ENCODE measurements at places on chromosomes 7 and 10.

DNA sequence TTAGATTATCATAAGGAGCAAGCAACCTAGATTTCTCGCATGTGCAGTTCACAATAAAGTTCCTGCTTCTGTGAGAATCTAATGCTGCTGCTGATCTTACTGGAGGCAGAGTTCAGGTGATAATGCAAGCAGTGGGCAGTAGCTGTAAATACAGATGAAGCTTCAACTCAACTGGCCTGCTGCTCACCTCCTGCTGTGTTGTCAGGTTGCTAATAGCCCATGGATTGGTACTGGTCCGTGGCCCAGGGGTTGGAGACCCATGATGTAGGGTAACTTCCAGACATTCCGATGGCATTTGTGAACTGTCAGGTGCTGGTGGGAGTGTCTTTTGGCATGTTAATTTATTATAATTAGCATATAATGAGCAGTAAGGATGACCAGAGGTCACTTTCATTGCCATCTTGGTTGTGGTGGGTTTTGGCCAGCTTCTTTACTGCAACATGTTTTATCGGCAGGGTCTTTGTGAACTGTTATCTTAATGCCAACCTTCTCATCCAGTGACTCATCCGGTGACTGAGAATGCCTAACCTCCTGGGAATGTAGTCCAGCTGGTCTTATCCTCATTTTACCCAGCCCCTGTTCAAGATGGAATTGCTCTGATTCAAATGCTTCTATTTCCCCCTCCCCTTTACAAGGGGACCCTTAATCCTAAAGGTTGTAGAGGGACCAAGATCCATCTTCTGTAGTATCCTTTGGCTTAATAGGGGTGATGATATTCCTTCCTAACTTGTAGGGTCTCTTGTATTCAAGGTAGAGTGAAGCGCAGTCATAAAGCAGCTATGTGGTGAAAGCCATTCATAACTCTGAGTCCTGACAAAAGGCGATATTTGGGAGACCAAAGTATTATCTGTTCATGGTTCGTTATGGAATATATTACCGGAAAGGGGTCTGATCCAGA, 165.8 kb downstream of the CCSER2 start:
- H3K27ac ChIP-seq: no peak overlapping the region
- peaks cover 18% of the 10 kb centered on the region for H3K4me1 ChIP-seq
- H3K36me3 ChIP-seq: peaks cover 34% of the 10 kb centered on the region
- H3K4me3 ChIP-seq: no peak overlapping the region
- H3K27me3 ChIP-seq: no peaks in the 10 kb centered on the region
- no peak for DNase-seq

GRCh38 chr7:69545175-69545574, 53.1 kb upstream of the AUTS2 start:
- DNase-seq: no peak
- no peaks in the 10 kb centered on the region for H3K4me1 ChIP-seq
- no peak overlapping the region for H3K27ac ChIP-seq
- H3K36me3 ChIP-seq: no peaks in the 10 kb centered on the region
- H3K27me3 ChIP-seq: no peaks in the 10 kb centered on the region

GRCh38 chr7:91750091-91750490, 130.4 kb downstream of the MTERF1 start:
- H3K27ac ChIP-seq: no peak overlapping the region
- no peak for DNase-seq
- no peaks in the 10 kb centered on the region for H3K4me1 ChIP-seq
- no peaks in the 10 kb centered on the region for H3K27me3 ChIP-seq

- peaks cover 36% of the 10 kb centered on the region for H3K4me1 ChIP-seq
- H3K27me3 ChIP-seq: peaks cover 25% of the 10 kb centered on the region
- peaks cover 40% of the 10 kb centered on the region for H3K36me3 ChIP-seq
- H3K4me3 ChIP-seq: peak overlapping the region; percentile 62
These were observed 99.5 kb upstream of the TNRC18 start for GRCh38 chr7:5523052-5523711.

DNA sequence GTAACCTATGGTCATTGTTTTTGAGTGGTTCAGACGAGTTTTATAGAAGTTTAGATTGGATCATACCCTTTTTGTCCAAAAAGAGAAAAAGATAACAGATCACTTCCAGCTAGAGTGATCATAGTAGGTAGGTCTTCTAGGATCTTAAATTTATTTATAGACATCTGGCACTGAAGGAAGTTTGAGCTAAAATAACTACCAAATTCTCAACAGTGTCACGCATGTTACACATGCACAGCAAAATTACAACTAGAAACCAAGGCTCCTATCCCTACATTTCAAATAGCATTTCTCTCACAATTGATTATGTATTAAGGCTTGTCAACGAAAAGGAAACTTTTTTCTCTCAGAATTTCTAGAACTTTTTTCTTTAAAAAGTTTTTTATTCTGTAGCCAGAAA, 2.3 kb downstream of the CALU start:
- peaks cover 7% of the 10 kb centered on the region for H3K36me3 ChIP-seq
- H3K27me3 ChIP-seq: no peaks in the 10 kb centered on the region
- H3K4me3 ChIP-seq: no peak overlapping the region
- DNase-seq: no peak

- peak overlapping the region; percentile 76 for H3K4me3 ChIP-seq
- H3K27me3 ChIP-seq: peaks cover 25% of the 10 kb centered on the region
- peak; percentile 31 for DNase-seq
- H3K4me1 ChIP-seq: peaks cover 9% of the 10 kb centered on the region
- peak overlapping the region; percentile 62 for H3K27ac ChIP-seq
- H3K36me3 ChIP-seq: no peaks in the 10 kb centered on the region
These were observed 21.8 kb downstream of the FGFBP3 start for GRCh38 chr10:91887272-91888076.

- no peak overlapping the region for H3K27ac ChIP-seq
- no peaks in the 10 kb centered on the region for H3K4me1 ChIP-seq
- H3K27me3 ChIP-seq: peaks cover 52% of the 10 kb centered on the region
- no peaks in the 10 kb centered on the region for H3K36me3 ChIP-seq
- no peak for DNase-seq
- no peak overlapping the region for H3K4me3 ChIP-seq
These were observed 12.0 kb downstream of the SGCE start for GRCh38 chr7:94643771-94644545.

DNA sequence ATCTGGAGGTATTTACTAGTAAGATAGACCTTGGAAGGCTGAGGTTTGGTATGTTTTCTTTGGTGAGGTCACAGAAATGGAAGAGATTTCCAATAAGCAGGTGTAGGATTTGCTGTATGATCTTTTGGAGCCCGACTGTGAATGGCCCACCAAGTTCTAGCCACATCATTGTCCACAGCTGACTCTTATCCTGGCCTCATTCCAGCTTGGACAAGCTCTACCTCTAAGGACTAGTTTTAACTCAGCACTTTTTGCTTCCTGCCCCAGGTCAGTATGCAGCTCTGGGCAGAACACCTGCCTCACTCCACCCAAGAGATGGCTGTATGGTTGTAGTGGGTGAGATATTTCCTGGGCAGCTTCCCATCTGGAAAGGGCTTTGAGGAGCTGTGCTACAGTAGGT, 6.1 kb upstream of the CPA4 start:
- H3K27ac ChIP-seq: no peak overlapping the region
- no peaks in the 10 kb centered on the region for H3K4me1 ChIP-seq
- H3K36me3 ChIP-seq: no peaks in the 10 kb centered on the region
- no peak for DNase-seq
- H3K27me3 ChIP-seq: no peaks in the 10 kb centered on the region
- no peak overlapping the region for H3K4me3 ChIP-seq

GRCh38 chr7:73721377-73721817, 1.9 kb upstream of the STX1A start:
- H3K27me3 ChIP-seq: peaks cover 13% of the 10 kb centered on the region
- no peaks in the 10 kb centered on the region for H3K36me3 ChIP-seq
- peaks cover 17% of the 10 kb centered on the region for H3K4me1 ChIP-seq
- no peak overlapping the region for H3K27ac ChIP-seq
- DNase-seq: no peak

DNA sequence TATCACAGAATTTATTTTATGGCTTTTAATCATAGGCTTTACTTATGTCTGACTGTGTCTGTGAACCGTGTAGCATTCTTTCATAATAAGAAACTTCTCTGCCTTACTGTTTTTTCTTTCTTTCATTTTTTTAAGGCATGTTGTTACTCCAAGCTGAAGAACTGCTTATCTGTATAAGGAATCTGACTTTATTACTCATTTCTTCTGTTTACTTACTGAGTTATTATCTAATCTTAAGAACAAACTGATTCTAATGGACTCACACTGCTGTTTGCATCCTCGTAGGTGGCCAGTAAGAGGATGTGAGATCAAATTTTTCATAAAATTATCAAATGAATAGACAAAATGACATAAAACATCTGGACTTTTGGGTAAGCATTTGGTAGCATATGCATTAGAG, 54.7 kb upstream of the DNAJC1 start:
- peaks cover 3% of the 10 kb centered on the region for H3K27me3 ChIP-seq
- no peaks in the 10 kb centered on the region for H3K4me1 ChIP-seq
- H3K4me3 ChIP-seq: no peak overlapping the region
- peaks cover 2% of the 10 kb centered on the region for H3K36me3 ChIP-seq
- H3K27ac ChIP-seq: no peak overlapping the region

GRCh38 chr7:88217675-88218428, 2.0 kb downstream of the SRI start:
- peak overlapping the region; percentile 99 for H3K4me3 ChIP-seq
- DNase-seq: no peak
- peaks cover 34% of the 10 kb centered on the region for H3K36me3 ChIP-seq
- peaks cover 36% of the 10 kb centered on the region for H3K4me1 ChIP-seq

- no peak overlapping the region for H3K4me3 ChIP-seq
- no peak for DNase-seq
- H3K27me3 ChIP-seq: no peaks in the 10 kb centered on the region
- H3K27ac ChIP-seq: no peak overlapping the region
- no peaks in the 10 kb centered on the region for H3K36me3 ChIP-seq
- peaks cover 1% of the 10 kb centered on the region for H3K4me1 ChIP-seq
These were observed 72.7 kb downstream of the HACD1 start for GRCh38 chr10:17544465-17544864.

DNA sequence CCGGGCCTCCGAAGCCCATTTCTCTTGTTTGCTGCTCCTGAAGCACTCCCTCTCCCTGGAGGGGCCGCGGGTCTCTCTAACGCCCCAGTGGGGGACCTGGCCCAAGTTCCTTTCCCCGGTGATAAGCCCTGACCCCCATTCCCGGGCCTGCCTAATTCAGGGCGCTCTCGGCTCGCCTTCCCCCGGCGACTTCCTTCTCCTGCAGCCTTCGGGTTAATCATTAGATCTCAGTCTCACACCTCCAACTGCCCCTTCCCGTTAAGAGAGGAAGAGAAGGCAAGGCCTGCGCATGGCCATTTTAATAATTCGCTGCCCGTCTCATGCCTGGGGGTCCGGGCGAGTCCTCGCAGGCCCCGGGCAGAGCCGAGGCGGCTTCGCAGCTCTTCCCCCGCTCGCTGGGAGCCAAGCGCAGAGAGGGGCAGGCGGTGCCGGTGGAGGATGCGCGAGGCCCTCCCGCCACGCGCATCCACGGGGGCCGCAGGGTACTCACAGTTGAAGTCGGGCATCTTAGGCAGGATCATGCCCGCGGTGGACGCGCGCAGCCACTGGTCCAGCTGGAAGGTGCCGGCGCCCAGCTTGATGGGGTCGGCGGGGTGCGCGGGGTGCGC, 1.2 kb downstream of the MNX1 start:
- no peaks in the 10 kb centered on the region for H3K36me3 ChIP-seq
- peaks cover 85% of the 10 kb centered on the region for H3K27me3 ChIP-seq
- peaks cover 21% of the 10 kb centered on the region for H3K4me1 ChIP-seq
- no peak overlapping the region for H3K27ac ChIP-seq

- H3K36me3 ChIP-seq: no peaks in the 10 kb centered on the region
- H3K4me3 ChIP-seq: no peak overlapping the region
- H3K4me1 ChIP-seq: no peaks in the 10 kb centered on the region
- no peak overlapping the region for H3K27ac ChIP-seq
- DNase-seq: no peak
- no peaks in the 10 kb centered on the region for H3K27me3 ChIP-seq
These were observed 32.0 kb downstream of the C10orf90 start for GRCh38 chr10:126638542-126638941.

DNA sequence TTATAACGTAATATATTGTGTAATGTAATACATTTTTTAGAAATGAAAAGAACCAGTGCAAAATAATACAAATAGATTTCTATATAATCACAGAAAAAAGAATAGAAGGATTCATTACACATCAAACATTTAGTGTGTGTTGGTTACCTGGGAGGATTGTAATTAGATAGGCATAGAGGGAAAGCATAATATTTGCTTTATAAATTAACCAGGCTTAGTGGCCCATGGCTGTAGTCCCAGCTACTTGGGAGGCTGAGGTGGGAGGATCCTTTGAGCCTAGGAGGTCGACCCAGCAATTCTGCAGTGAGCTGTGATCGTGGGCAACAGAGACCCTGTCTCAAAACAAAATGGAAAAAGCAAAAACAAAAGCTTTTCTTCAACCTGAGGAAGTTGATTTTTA, 5.0 kb upstream of the CNOT4 start:
- no peaks in the 10 kb centered on the region for H3K27me3 ChIP-seq
- H3K36me3 ChIP-seq: no peaks in the 10 kb centered on the region
- H3K27ac ChIP-seq: no peak overlapping the region
- H3K4me3 ChIP-seq: no peak overlapping the region
- DNase-seq: no peak

GRCh38 chr10:84607044-84607443, 278.7 kb downstream of the CCSER2 start:
- peaks cover 1% of the 10 kb centered on the region for H3K4me1 ChIP-seq
- no peak for DNase-seq
- H3K4me3 ChIP-seq: no peak overlapping the region
- H3K27ac ChIP-seq: no peak overlapping the region
- H3K36me3 ChIP-seq: no peaks in the 10 kb centered on the region
- peaks cover 5% of the 10 kb centered on the region for H3K27me3 ChIP-seq

GRCh38 chr10:35460852-35461460, 124.6 kb downstream of the CCNY start:
- no peaks in the 10 kb centered on the region for H3K27me3 ChIP-seq
- no peak overlapping the region for H3K4me3 ChIP-seq
- H3K36me3 ChIP-seq: peaks cover 6% of the 10 kb centered on the region
- H3K4me1 ChIP-seq: peaks cover 66% of the 10 kb centered on the region
- DNase-seq: no peak

DNA sequence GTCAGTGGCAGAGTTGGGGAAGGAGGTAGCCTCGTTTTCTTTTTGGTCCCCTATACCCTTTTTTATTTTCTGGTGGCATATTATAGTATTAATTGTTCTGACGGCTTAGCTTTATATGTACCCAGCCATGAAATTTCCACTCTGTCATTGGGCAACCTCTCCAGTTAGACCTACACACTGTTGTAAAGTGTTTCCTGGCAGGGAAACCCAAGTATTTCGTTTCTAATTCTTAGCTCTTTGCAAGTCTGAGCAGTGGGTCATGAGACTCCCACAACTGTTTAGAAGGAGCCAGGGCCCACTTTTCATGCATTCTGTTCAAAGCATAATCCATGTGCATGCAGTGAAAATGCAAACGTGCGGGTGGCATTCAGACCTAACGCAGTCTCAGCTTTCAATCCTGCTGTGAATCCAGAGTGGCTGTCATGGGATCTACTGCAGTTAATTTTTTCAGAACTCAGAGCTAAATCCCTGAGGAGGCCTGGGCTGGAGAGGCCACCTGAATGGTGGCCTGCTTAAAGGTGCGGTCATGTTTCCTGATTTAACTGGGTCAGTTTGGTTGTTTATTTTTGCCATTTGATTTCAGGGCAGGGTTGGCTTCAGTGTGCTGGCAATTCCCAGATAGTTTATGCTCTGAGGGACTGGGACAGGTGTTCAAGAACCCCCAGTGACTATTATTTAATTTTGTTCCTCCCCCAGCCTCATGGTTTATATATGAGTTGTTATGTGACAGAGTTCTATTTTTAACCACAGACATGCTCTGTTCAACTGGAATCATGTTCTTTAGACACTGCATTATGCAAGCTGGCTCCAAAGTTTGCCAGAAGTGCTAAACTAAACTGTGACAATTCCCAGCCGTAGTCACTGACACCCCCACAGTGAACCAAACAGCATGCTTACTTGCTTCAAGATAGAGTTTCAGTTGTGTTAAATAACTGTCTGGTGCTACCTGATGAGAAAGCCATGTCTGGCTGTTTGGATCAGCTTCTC, 27.4 kb upstream of the SYPL1 start:
- H3K4me1 ChIP-seq: no peaks in the 10 kb centered on the region
- no peaks in the 10 kb centered on the region for H3K36me3 ChIP-seq
- H3K4me3 ChIP-seq: no peak overlapping the region
- H3K27me3 ChIP-seq: no peaks in the 10 kb centered on the region
- H3K27ac ChIP-seq: no peak overlapping the region

Measured in activated naive CD8-positive, alpha-beta T cell treated with anti-CD3 and anti-CD28 coated beads for 36 hours (primary cell).